ENCODE measurements at places on chromosomes 6 and 20.
A peak's percentile ranks its signal among the peaks of the same experiment; 100 is the strongest.

- no peak for DNase-seq
Observed at GRCh38 chr6:133971861-133972260, 18.8 kb downstream of the TBPL1 start.

GRCh38 chr6:148435386-148435785 is 92.7 kb downstream of the SASH1 start:
- no peak for DNase-seq

DNA sequence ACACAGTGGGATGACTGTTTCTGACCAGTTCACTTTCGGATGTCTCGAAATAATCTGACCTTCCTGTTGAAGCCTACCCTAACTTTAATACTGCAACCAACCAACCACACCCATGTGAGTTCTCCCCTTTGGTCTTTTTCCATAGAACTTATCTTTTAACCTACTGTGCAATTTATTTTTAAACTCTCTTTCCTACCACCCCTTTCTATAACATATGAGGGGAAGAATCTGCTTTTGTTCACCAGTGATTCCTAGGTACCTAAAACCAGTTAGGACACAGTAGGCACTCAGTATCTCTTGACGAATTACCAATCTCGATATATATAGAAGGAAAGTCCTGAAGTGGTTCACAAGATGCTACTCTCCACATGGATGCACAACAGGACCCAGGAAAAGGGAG is 7.0 kb downstream of the COX7A2 start:
- no peak for DNase-seq

- DNase-seq = no peak
Observed at GRCh38 chr20:48695255-48695654, 132.5 kb downstream of the PREX1 start.

- no peak for DNase-seq
Observed at GRCh38 chr20:63574829-63575743, 1.0 kb upstream of the HELZ2 start.

DNA sequence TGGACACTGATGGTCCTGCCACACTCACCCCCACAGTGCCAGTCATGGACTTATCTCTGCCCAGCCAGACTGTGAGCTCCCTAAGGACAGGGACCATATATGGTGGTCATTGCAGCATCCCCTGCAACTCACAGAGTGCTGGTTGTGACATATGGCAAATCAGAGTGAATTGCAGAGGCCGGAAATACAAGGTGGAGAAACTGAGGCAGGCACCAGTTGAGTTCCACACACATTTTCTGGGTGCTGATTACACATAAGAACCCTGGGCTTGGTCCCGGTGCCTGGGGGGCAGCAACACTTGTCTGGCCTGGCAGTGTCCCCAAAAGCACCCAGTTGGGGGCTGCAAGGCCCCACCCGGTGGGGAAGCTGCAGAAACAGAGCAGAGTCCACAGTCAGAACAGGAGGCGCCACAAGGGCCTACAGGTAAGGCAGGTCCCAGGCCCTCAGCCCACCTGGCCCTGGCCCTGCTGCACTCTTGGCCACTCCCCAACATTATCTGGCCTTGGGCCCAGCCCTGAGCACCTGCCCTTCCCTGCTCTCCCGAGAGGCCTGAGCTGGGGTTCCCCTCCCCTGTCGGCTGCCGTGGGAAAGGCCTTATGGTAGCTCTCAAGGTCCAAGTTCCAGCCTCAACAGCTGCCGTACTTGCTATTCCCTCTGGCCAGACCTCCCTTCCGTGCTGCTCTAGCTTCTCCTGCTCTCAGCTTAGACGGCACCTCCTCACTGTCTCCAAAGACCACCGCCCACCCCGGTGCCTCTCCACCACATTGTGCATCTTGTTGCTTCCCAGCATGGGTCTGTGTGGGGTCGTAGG is 140.8 kb upstream of the PTPN1 start:
- DNase-seq = no peak

- peak; percentile 8 for DNase-seq
Observed at GRCh38 chr6:148835920-148836441, 89.2 kb downstream of the UST start.

GRCh38 chr20:16195671-16196070 is 377.6 kb downstream of the KIF16B start:
- no peak for DNase-seq

DNA sequence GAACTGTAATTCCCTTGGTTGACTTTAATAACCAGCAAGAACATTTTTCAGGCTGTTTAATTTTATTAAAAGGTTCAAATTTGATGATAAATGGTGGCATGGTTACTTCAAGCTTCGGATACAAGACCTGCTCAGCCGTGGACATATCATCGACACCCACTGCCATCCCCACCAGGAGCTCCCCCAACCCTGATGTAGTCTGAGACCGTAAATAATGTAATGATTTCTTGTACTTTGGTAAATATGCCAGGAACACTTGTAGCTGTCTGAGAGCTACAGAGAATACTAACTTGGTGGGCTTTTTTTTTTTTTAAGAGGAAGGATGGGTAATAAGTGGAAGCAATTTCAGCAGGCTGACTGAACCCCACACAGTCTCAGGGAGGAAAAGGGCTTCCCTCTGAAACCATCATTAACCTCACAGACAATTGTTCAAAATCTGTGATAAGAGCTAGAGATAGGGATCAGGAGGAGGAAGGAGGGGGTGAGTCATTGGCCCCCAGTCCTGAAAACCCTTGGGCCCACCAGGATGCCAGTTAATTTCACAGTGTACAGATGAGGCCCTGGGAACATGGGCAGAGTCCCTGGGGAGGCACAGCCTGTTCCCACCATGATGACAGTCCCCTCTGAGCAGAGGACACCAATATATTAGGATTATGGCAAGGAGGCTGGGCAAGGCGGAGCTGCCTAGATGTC is 56.0 kb downstream of the APCDD1L start:
- DNase-seq = no peak

DNA sequence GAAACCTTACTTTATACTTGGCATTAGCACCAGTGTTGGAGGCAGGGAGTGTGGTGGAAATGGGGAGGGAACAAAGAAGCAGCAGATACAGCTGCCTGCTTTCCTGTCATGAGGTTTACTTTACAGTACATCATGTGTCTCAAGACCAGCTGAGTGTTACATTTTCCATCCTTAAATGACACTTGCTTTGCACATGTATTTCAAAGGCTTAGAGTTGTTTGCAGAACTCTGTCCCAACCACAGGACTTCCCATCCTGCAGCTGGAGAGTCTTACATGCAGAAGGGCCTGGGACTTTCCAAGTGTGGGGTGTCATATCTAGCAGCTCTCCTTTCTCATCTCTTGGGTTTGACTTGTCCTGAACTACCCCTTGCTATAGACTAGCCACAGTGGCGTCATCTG is 395.9 kb downstream of the DHX35 start:
- no peak for DNase-seq

DNA sequence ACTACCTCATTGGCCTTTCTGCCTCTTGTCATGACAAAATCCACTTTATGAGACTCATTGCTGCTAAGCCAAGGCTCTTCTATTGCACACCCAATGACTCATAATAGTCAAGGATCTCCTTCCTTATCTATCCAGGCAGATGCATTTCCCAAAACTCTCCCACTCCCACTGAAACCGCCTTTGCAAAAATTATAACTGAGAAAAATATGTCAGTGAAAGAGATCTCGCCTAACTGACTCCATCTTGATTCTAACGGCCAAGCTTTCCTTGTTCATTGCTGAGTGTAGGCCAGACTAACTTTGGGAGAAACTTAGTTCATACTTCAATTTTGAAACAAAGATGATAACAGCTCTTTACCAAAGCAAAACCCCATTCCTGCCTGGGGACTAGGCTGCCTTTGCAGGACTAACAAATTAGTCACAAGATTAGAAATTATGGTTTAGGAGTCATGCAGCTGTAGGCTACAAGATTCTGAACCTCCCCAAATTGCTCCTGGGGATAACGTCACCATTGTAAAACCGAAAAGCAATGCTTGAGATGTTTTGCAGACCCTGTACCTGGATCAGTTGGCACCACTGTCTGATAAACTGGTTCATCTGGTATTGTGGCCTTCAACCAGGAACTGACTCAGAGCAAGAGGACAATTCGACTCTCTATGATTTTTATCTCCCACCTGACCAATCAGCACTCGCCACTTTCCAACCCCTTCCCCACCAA is 47.1 kb downstream of the HAO1 start:
- no peak for DNase-seq

- no peak for DNase-seq
Observed at GRCh38 chr6:73088138-73088813, 137.0 kb downstream of the KHDC1L start.

- DNase-seq = no peak
Observed at GRCh38 chr6:145733207-145733606, 2.1 kb downstream of the EPM2A start.

All from CD4-positive, alpha-beta T cell treated with Interleukin-4 for 1 hour (primary cell).